Activated B cell treated with CpG ODN at 0.5 μM for 24 hours (primary cell): ENCODE measurements at places on chromosomes 4 and X. TPM values are rescaled to one million over a fixed set of nuclear protein-coding genes. Genes with fewer than 3 reads are reported as not detected.

Gene USP17L29
- total RNA-seq: not detected in 2 replicates

Gene MAGEA2B
- not detected in 2 replicates for total RNA-seq

Gene PDE6B
- total RNA-seq: 13.8 and 15.0 TPM in 2 replicates

Gene HSFX4
- not detected in 2 replicates for total RNA-seq

Gene CCDC149
- not detected in 2 replicates for total RNA-seq

Gene PSAPL1
- not detected in 2 replicates for total RNA-seq

Gene OTUD6A
- not detected in 2 replicates for total RNA-seq

Gene ZDHHC15
- not detected in 2 replicates for total RNA-seq

Gene STK32B
- total RNA-seq: 0.20 TPM in 1 of 2 replicates, not detected in the other

Gene SLC34A2
- total RNA-seq: not detected in 2 replicates

Gene HS6ST2
- total RNA-seq: not detected in 2 replicates

- H3K36me3 ChIP-seq: no peaks in the 10 kb centered on the region
- H3K4me3 ChIP-seq: no peak overlapping the region
- no peak for DNase-seq
- H3K27ac ChIP-seq: no peak overlapping the region
- H3K4me1 ChIP-seq: no peaks in the 10 kb centered on the region
Measured at GRCh38 chr4:88792268-88792781, 94.7 kb upstream of the NAP1L5 start.

DNA sequence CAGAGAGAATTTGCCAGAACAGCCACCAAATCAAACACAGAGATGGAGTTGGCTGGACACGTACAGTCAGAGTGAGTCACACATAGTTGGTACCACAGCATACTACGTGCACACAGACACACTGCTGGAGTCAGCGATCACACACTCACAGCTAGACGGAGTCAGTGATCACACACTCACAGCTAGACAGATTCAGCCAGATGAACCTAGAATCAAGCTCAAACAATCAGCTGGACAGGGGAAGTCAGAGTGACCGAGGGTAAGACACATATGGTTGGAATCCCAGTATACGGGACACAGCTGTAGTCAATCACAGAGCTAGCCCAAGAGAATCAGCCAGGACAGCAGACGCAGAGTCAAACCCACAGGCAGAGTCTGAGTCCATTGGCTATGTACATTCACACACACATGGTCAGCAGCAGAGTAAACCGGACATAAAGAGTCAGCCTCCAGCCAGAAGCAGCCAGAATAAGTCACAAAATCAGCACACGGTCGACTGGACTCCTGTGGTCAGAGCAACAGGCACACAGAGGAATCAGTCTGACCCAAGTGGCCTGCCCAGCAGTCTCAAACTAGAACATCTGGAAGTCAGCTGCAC, 4.6 kb downstream of the SLC38A5 start:
- no peak overlapping the region for H3K27ac ChIP-seq
- no peaks in the 10 kb centered on the region for H3K27me3 ChIP-seq
- H3K4me1 ChIP-seq: peaks cover 12% of the 10 kb centered on the region
- DNase-seq: no peak
- no peak overlapping the region for H3K4me3 ChIP-seq
- peaks cover 31% of the 10 kb centered on the region for H3K36me3 ChIP-seq

DNA sequence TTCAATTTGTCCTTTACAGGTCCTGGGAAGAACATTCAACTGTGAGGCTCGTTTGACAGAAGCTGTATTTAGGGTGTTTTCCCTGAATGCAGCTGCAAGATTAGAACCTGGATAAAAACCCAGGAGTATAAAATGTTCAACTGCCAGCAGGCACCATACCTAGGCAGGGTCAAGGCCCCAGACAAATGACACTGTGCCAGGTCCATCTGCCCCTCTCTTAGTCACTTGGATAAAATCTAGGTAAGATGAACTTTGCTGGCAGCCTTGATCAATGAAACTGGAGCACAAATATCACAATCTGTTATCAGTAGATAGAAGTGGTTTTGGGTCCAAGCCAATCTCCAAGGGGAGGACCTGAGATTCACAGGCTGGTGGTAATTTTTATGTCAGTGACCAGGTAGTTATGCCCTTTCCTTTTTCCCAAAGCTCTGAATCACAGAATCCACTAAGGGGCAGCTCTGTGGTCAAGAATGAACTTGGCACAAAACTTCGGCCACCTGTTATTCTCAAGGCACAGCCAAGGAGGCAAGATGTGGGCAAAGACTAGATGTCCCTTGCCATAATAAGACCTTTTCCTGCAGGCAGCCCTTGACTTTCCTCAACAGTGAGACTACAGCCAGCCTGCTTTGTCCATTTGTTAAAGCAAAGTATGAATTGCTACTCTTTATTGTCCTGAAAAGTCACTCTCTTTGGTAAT, 501.0 kb downstream of the PPARGC1A start:
- H3K4me1 ChIP-seq: no peaks in the 10 kb centered on the region
- H3K36me3 ChIP-seq: no peaks in the 10 kb centered on the region
- no peaks in the 10 kb centered on the region for H3K27me3 ChIP-seq
- no peak overlapping the region for H3K4me3 ChIP-seq

- DNase-seq: no peak
- no peak overlapping the region for H3K27ac ChIP-seq
- peaks cover 4% of the 10 kb centered on the region for H3K27me3 ChIP-seq
- no peak overlapping the region for H3K4me3 ChIP-seq
- no peaks in the 10 kb centered on the region for H3K36me3 ChIP-seq
Measured at GRCh38 chrX:155001873-155002272, 20.6 kb downstream of the F8 start.

DNA sequence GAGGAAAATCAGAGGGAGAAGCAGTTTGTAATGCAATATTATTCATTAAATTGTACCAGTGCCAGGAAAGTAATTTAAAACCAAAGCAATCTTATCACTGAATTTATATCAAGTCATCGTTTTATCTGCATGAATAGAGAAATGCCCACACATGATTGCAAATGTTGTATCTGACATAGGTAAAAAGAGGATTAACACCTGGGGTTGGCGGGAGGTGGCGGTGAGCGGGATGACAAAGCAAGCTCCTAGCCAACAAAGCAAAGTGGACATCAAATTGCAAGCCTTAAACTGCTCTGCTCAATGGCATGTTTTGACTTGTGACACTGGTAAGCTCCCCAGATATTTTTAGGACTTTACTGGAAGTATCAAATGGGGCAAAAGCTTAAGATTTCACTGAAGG, 16.4 kb downstream of the HPGD start:
- no peaks in the 10 kb centered on the region for H3K4me1 ChIP-seq
- no peak overlapping the region for H3K27ac ChIP-seq
- H3K27me3 ChIP-seq: no peaks in the 10 kb centered on the region
- no peak for DNase-seq
- H3K36me3 ChIP-seq: no peaks in the 10 kb centered on the region

DNA sequence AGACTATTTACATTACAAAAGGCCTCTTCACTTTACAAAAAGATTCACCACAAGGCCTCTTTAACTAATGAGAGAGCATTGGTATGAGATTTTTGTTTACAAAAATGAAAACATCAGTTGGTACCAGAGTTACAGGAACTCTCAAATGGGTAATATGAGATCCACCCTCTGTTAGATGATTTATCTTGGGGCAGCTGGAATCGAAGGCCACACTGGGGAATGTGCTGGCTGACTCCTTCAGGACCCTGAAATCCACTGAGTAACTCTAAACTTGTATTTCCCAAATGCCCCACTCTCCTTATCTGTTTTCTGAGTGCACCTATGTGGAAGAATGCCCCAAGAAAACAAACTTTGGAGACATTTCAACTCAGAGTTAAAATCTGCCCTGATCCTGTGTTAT, 232.9 kb upstream of the F9 start:
- no peaks in the 10 kb centered on the region for H3K4me1 ChIP-seq
- no peak overlapping the region for H3K4me3 ChIP-seq
- H3K27me3 ChIP-seq: no peaks in the 10 kb centered on the region
- H3K36me3 ChIP-seq: no peaks in the 10 kb centered on the region
- no peak for DNase-seq
- no peak overlapping the region for H3K27ac ChIP-seq

DNA sequence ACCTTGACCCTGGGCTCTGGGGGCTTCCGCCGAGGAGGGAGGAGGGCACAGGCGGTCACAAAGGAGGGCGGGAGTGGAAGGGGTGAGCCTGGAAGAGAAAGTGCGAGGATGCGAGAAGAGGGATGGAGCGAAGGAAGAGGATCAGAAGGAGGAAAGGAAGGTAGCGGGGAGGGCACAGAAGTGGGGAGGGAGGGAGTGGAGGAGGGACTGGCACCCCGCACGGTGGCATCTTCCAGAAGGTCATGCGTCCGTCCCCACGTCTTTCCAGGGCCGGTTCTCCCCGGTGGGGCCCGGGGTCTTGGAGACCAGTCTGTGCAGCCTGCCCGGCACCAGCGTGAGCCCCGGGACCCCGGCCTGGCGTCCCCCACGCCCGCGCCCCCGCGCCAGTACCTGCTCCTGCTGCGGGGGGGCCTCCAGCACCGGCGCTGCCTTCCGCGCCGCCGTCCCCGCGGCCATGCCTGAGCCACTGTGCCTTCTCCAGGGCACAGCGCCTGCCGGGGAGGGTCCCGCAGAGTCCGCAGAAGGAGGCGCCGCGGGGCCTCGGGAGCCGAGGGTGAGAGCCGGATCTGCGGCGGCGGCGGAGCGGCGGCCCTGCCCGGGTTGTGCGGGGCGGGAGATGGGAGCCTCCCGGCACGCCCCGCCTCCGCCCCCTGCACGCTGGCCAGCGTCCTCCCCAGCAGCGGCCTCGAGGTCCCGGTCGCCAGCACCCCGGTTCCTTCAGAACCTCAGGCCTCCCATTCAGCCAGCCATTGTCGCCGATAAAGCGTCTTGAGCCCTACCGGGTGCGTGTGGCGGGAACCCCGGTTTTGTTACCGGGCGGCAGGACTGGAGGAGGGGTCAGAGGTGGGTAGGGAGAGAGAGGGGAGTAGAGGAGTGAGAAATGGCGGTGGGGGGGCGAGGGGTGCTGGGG, at the start of gene RNF175:
TSS of gene RNF175 (minus strand) at position 618 of the 910 bp plus-strand sequence. CDS start at position 456, 162 bp downstream.
- peaks cover 50% of the 10 kb centered on the region for H3K27me3 ChIP-seq
- peaks cover 3% of the 10 kb centered on the region for H3K4me1 ChIP-seq
- DNase-seq: no peak

DNA sequence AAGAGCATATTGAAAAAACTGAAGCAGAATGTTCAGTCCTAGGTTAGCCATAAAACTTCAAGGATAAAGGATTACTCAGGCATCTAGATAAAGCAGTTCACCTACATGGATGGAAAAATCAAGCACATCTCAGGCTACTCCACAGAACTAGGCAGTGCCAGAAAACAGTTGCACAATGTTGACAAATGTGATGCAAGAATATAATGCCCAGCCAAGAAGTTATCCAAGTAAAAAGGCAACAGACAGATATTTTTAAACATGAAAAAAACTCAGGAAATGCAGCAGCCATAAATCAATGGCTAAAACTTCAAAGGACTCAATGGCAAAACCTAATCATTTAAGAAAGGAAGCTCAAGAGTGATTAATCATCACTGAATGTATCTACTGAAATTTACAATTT, 456.0 kb upstream of the FAM241A start:
- no peak for DNase-seq
- no peak overlapping the region for H3K27ac ChIP-seq
- H3K36me3 ChIP-seq: no peaks in the 10 kb centered on the region
- no peaks in the 10 kb centered on the region for H3K4me1 ChIP-seq

GRCh38 chrX:121336831-121337421, 289.5 kb downstream of the GLUD2 start:
- DNase-seq: no peak
- no peaks in the 10 kb centered on the region for H3K27me3 ChIP-seq
- no peak overlapping the region for H3K27ac ChIP-seq
- no peaks in the 10 kb centered on the region for H3K36me3 ChIP-seq

DNA sequence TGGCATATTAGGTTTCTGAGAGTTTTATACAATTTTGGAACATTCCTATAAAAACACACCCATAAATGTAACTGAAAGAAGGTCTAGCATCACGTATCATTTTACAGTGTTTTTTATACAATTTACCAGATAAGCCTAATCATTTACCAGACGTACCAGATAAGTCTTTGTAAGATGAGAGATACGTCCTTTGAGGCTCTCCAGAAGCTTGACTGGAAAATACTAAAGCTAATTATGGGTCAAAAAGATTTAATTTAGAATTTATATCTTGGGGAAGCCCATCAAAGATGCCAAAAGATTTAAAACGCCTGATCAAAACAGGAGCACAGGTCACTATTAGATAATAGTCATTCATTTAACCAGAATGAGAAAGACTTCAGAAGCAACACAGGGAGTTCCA, 55.0 kb downstream of the RGS12 start:
- DNase-seq: no peak
- H3K4me3 ChIP-seq: no peak overlapping the region
- no peaks in the 10 kb centered on the region for H3K27me3 ChIP-seq
- H3K36me3 ChIP-seq: peaks cover 2% of the 10 kb centered on the region
- H3K27ac ChIP-seq: no peak overlapping the region
- H3K4me1 ChIP-seq: peaks cover 4% of the 10 kb centered on the region

DNA sequence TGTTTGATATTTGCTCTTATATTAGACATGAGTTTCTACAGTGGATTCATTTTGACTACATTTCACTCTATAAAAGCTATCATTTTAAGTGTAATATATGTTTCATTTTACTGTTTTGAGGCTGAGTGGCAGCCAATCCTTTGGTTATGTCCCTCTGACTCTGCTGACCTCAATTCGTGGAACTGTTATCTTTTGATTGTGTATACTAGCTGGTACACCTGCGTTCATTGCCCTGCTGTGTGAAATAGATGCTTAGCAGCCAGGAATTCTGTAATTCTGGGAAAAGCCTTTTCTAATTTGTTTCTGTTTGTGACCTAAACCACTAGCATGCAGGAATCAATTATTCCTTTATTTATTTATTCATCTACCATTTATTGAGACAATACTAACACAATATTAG, 269.4 kb upstream of the CT83 start:
- no peaks in the 10 kb centered on the region for H3K36me3 ChIP-seq
- no peak for DNase-seq
- H3K27me3 ChIP-seq: no peaks in the 10 kb centered on the region

GRCh38 chr4:88054901-88055300, 47.5 kb downstream of the PKD2 start:
- H3K27me3 ChIP-seq: no peaks in the 10 kb centered on the region
- no peaks in the 10 kb centered on the region for H3K36me3 ChIP-seq
- no peaks in the 10 kb centered on the region for H3K4me1 ChIP-seq
- H3K4me3 ChIP-seq: no peak overlapping the region
- no peak for DNase-seq

GRCh38 chrX:18855919-18856644, 127.8 kb downstream of the PHKA2 start:
- H3K27ac ChIP-seq: no peak overlapping the region
- H3K27me3 ChIP-seq: no peaks in the 10 kb centered on the region
- H3K4me3 ChIP-seq: no peak overlapping the region
- peaks cover 8% of the 10 kb centered on the region for H3K4me1 ChIP-seq
- DNase-seq: no peak
- no peaks in the 10 kb centered on the region for H3K36me3 ChIP-seq
